ENCODE measurements at places on chromosomes 1 and 21.
A peak's percentile ranks its signal among the peaks of the same experiment; 100 is the strongest.

DNA sequence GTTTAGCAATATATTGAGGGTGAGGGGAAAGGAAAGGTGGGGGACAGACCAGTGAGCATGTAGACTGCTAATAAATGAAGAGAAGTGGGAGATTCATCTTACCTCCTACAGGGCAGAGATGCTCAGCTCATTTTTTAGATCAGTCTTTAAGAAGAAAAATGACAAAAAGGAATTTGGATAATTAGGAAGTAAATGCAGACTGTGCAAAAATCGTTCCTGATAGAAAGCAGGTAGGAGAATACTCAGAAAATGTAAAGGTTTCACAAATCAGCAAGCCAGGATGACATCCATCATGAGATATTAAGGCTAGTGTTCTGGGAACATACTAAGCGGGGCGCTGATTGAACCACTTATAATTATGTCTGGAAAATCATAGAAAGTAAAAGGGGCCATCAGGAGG is 106.3 kb downstream of the RNF220 start:
- no peak for DNase-seq

- DNase-seq: no peak
Observed at GRCh38 chr1:57431400-57431799, 7.5 kb upstream of the DAB1 start.

GRCh38 chr1:116377541-116378529 is 4.8 kb downstream of the ATP1A1 start:
- DNase-seq: peak; percentile 68

DNA sequence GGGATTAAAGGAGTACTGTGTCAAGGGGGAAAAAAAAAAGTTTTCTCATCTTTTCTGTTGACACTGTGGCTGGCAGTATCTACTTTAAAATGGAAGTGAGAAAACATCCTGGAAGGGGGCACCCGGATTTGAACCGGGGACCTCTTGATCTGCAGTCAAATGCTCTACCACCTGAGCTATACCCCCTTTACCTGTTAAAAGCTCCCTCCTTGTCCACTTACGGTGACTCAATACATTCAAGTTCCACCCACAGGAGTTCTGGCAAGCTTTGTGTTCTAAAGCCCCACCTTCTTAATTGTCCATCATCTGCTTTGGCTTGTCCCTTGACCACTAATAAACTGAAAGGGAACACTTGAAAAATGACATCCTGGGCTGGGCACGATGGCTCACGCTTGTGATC is 68.2 kb downstream of the FNBP1L start:
- no peak for DNase-seq

- DNase-seq: no peak
Observed at GRCh38 chr1:69256036-69256435, 311.7 kb upstream of the LRRC7 start.

DNA sequence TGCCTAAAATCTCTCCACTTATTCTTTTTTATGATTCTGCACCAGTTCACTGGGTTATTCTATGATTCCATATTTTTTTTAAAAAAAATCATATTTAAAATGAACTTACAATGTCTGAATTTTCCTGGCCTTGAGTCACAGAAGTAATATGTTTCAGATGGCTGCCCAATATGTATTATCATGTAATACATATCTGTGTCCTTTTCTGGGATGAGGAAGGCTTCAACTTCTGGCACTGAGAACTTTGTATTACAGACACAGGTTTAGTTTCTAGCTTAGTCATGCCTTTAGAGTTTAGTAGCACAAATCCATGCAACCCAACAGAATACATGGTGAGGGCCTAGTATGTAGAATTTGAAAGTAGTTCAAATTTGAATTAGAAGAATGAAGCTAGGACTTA is 7.8 kb upstream of the HSD17B7 start:
- DNase-seq: no peak

DNA sequence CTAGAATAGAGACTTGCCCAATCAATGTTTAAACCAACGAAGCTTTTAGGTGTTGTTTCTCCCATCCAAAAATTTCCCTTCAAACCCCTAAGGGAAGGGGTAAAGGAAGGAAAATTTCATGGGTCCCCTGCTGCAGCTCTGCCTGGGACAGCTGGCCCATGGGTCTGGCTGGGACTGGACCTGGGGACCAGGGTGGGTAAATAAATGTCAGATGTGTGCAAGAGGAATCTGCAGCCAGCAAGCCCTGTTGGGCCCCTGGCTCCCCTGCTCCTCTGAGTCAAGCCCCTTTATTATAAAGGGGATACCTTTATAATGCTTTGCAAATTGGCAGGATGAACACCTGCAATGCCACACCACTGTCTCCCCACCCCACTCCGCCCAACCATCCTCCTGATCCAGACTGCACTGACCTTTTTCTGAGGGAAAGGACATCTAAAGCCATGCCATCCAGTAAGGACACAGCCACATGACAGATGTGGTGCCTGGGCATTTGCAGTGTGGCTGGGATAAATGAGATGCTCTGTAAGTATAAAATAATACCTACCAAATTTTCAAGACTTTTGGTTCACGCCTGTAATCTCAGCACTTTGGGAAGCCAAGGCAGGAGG is 1.9 kb upstream of the TMEM125 start:
- DNase-seq: peak; percentile 9

Measured in GM13976 (cell line).